RKO (cell line): ENCODE measurements at places on chromosomes 5 and 9.
A peak's percentile ranks its signal among the peaks of the same experiment; 100 is the strongest.

DNA sequence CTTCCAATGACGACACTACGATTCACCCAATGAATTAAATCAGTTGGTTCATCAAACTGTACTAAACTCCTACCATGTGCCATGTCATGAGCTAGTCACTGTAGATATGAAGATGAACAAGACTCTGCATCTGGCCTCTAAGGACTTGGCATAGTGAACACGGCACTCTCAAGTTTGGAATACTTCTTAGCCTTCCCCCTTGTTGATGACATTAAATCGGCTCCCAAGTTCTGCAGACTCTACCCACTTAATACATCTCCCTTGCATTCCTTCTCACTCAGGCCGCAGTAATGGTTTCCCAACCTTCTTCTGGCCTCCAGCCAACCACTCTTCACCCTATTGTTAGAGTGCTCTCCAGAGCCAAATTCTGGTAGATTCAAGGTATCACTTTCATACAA, 184.7 kb downstream of the MAPKAP1 start:
- DNase-seq: peak; percentile 92

DNA sequence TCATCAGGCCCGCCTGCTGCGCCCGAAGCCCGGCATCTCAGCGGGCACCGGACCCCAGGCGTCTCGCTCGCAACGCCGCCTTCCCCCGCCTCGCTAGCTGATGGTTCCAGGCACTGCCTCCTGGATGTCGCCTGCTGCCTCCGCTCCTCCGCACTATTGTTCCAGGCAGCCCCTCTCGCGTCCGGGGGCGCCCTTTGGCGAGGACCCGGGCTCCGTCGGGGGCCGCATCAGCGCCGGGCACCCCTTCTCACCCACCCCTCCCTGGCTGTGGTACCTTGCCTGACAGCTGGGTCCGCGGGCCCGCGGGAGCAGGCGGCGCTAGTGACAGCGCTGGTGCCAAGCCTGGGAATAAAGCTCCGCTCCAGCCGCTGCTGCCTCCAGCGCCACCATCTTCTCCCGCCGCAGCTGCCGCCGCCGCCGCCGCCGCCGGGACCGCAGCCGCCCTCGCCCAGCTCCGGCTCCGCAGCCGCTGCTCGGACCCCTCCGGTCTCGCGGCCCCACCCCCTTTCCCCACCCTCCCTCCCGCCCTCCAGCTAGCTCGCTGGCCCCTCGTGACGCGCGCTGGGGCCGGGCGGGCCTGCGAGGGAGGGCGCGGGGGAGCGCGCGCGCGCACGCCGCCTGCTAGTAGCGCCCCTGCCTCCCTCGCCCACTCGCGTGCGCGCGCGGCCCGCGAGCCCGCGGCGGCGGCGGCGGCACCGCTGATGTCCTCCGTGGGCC, at the start of gene APBA1:
APBA1 (minus strand) TSS at position 493 of the 717 bp plus-strand sequence.
- DNase-seq: no peak

DNA sequence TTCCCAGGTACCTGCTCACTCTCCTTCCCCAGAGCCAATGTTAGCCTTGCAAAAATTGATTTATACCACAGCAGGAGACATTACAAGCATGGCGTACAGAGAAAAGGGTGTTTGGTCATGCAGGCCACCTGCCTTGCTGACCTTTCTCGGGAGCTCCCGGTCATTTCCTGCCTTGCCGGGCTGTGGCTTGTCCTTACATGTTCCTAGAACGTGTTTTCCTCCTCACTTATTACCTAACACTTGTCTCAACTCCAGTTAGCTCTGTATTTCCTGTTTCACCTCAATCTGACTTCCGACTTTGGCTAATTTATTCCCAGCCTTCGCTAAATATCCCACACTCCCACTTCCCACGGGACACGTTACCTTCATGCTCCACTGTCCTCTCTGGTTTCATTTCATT, 282.5 kb downstream of the ICE1 start:
- DNase-seq: no peak

GRCh38 chr5:157308836-157309465, 43.0 kb downstream of the CYFIP2 start:
- DNase-seq: no peak

DNA sequence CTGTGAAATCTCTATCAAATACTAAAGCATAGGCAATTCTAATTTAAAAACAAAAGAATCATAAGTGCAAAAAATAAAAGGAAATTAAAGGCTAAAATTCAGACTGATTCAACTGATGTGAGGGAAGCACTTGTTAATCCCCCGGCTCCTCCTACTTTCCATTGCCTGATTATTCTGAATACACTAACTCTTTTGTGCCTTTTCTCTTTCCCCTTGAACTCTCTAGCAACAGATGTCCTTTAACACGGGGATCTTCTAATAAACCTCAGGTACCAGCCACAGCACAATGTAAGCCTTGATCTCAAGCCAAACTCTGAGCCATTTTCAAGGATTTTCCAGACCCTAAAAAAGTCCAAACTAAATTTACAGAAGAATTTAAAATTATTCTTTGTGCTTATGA, 61.5 kb downstream of the KCNV2 start:
- no peak for DNase-seq

GRCh38 chr5:42301349-42301748, 121.9 kb upstream of the GHR start:
- DNase-seq: peak; percentile 50

- no peak for DNase-seq
These were observed 722 bp upstream of the DCP2 start for GRCh38 chr5:112975721-112976431.

DNA sequence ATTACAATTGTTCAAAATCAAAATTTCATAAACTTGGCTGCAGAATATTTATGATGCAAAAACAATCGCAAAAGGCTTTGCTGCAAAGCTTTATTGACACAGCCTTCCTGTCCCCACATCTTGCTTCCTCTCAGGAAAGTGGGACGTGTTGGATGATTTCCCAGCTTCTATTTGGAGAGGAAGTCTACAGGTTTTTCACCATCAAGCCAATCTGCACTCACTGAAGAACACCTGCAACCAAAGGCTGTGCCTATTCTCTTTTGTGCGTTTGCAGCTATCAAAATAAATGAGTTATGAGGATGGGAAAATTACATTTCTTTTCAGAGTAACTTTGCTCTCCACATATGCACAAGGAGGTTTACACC, 214.4 kb downstream of the PLK2 start:
- no peak for DNase-seq

DNA sequence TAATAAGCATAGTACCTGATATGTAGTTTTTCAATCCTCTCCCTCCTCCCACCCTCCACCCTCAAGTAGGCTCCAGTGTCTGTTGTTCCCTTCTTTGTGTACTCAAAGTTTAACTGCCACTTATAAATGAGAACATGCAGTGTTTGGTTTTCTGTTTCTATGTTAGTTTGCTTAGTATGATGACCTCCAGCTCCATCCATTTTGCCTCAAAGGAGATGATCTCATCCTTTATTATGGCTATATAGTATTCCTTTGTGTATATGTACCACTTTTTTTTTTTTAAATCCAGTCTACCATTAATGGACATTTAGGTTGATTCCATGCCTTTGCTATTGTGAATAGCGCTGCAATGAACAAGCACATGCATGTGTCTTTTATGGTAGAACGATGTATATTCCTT, 20.5 kb downstream of the POLK start:
- no peak for DNase-seq

DNA sequence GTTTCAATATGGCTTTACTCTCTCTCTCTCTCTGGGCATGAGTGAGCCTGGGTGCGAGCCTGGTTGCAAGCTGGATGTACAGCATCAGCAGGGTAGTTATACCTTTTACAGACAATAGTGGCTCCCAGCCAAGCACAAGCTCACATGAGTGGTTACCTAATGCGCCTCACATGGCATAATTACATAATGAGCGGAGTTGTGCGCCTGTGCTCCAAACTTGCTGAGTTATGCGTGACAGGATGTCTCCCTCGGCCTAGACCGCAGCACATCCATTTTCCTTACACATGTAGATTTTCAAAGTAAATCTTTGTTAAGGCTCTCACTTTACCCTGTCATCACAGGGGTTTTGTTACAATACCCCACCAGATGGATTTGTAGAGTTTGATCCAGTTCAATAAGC, 233.5 kb upstream of the WWC1 start:
- no peak for DNase-seq

GRCh38 chr5:119357808-119358529, 2.1 kb downstream of the TNFAIP8 start:
- DNase-seq: no peak

DNA sequence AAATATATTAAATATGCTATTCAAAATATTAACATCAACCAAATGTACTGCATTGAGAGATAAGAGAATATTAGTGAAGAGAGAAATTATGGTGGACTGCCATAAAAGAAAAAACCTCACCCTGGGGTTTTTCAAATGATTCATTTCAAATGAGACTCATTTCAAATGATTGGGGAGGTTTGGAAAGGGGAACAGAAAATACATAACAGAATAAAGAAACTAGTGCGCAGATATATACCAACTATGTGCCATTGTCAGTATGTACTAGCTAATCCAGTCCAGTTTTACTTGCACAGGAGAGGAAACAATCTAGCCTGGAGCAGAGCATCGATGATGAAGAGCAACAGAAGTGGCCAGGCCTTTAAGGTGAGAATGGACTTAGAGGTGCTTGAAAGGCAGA, 651.6 kb upstream of the RORB start:
- no peak for DNase-seq

DNA sequence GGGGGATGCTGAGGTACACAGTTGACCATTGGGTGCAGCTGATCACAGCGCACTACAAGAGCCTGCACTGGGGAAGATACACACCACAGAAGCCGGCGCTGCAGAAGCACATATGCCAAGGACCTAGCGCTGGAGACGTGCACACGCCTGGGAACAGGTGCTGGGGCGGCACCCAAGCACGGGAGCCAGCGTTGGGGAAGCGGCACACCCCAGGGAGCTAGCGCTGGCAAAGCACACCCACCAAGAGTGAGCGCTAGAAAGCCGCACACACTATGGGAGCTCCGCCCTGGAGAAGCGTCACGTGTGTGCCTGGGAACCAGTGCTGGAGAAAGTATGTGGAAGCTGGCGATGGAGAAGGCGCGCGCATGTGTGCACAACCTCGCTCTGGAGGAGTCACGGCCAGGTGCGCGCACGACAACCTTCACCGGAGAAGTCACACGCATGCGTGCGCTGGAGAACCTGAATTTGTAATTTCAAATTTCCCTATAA, 4.5 kb downstream of the FANCC start:
- peak; percentile 82 for DNase-seq

GRCh38 chr9:123680352-123680751, 249.6 kb downstream of the DENND1A start:
- no peak for DNase-seq

DNA sequence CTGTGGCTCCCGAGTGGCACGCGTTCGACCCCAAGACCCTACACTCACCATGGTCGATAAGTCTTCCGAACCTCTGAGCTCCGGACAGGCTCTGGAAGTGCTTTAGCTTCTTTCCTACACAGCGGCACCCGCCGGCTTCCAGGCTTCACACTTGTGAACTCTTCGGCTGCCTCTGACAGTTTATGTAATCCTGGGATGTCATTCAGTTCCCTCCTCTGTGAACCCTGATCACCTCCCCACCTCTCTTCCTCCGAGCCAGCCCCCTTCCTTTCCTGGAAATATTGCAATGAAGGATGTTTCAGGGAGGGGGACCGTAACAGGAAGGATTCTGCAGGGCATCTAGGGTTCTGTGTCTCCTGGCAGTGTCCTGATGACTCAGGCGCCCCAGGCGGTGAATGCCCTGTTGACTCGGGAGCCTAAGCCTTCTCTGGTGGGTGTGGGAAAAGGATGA, at the start of gene CD14:
CD14 (minus strand) TSS at position 155 of the 451 bp plus-strand sequence; CDS start at position 51, 104 bp downstream.
- DNase-seq: no peak

- peak; percentile 80 for DNase-seq
These were observed 30.9 kb upstream of the SLC46A2 start for GRCh38 chr9:112921549-112921948.

DNA sequence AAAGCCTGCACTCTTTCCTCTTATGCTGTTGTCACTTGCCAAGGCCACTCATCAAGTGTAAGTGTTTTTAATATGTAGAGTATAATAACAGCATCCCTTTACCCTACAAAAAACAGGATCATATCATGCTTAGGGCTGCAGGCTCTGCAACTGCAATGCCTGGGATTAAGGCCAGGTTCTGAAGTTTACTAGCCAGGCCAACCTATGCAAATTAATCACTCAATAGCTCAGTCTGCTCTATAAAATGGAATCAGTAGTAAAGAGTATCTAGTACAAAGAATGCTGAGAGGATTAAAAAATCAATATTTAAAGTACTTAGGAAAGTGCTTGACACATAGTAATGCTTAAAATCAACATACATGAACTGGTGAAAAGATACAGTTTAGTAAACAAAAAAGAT, 253.3 kb downstream of the EDIL3 start:
- no peak for DNase-seq

DNA sequence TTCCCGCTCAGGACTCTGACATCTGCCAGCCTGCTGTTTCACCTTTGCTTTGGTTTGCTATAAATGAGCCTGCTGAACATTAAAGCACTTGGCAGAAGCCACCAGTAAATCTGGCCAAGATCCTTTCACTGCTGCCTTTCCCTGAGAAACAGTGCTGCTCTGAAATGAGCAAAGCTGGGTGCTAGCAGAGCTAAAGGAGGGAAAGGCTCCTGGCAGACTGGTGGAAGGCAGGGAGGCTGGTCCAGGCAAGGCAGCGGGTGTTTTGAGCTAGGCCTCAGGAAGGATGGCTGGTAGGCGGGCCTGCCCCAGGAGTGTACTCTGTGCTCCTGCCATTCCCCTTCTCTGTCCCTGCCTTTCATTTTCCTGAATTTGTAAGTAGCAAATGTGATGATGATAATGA, 52.5 kb upstream of the PTGS1 start:
- DNase-seq: no peak

- DNase-seq: no peak
These were observed 178.0 kb downstream of the YIPF5 start for GRCh38 chr5:143992496-143992895.

- no peak for DNase-seq
These were observed 3.9 kb downstream of the RASGRF2 start for GRCh38 chr5:80963966-80964481.

DNA sequence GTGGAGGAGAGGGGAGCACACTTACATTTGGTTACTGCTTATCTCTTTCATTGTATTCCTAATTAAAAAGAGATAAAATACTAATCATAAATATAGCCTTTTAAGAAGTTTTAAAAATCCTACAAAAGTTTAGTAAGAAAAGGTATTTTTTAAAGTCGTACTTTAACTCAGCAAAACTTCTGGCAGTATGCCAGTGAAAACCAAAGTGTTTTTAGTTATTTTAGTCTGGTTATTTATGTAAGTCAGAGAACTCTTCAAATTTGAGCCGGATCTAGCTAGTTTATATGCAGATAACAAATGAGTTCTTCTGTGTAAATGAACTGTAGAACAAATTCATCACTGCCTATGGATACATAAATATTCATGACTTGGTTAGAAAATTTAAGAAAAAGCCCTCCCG, 36.5 kb upstream of the ANKDD1B start:
- no peak for DNase-seq

DNA sequence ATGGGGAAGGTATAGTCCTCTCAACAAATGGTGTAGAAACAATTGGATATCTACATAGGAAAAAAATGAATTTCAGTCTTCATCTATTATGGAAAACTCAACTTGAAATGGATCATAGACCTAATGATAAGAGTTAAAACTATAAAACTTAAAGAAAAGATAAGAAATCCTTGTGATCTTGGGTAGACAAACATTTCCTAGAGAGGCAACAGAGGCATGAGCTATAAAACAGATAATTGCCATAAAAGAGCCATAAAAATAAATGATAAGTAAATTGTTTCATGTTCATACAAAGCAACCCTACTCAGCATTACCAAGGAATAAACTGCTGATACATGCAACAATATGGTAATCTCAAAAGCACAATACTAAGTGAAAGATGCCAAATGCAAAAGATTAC, 76.2 kb downstream of the SNX18 start:
- no peak for DNase-seq
